Hematopoietic multipotent progenitor cell treated with erythropoietin and hydrocortisone succinate and interleukin-3 and kit ligand, for 15 days (in vitro differentiated cells): ENCODE measurements at places on chromosomes 7 and 10.

DNA sequence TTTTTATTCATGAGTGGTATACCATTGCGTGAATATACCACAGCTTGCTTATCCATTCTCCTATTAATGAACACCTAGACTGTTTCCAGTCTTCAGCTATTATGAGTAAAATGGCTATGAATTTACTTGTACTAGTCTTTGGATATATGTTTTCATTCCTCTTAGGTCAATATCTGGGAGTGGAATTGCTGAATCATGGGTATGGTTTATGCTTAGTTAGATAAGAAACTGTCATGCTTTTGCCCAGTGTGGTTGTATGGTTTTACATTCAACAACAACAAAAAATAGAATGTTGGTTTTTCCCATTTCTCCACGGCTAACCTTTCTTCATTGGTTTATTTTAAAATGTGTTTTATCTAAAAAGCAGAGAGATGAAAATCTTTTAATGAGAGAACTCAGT, 308.3 kb downstream of the PHF14 start:
- DNase-seq: peak; percentile 67

- no peak for DNase-seq
These were observed 179.2 kb upstream of the BET1 start for GRCh38 chr7:94183289-94183749.

- DNase-seq: no peak
These were observed 87.4 kb downstream of the BUB3 start for GRCh38 chr10:123241391-123242141.

- no peak for DNase-seq
These were observed 490.9 kb downstream of the REEP3 start for GRCh38 chr10:64011912-64012714.

GRCh38 chr10:110278562-110279406, 25.9 kb downstream of the SMNDC1 start:
- DNase-seq: no peak

DNA sequence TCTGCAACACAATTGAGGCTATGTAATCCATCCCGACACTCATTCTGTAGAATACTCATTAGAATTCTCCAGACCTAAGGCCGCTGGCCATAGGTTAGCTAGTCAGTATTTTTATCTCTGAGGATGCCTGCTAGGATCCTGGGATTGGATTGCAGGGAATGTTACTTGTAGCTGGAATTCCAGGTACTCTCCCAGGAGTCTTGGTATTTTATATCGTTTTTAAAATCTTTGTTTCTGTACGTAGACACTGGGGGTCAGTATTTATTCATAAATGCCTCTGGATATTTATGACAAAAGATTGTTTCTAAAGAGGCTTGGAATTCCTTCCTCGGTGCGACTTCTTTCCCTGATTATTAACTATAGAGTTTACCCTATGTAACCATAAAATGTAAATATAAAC, 40.1 kb downstream of the BPGM start:
- no peak for DNase-seq

- DNase-seq: no peak
These were observed 3.3 kb upstream of the C10orf105 start for GRCh38 chr10:71722849-71723248.

DNA sequence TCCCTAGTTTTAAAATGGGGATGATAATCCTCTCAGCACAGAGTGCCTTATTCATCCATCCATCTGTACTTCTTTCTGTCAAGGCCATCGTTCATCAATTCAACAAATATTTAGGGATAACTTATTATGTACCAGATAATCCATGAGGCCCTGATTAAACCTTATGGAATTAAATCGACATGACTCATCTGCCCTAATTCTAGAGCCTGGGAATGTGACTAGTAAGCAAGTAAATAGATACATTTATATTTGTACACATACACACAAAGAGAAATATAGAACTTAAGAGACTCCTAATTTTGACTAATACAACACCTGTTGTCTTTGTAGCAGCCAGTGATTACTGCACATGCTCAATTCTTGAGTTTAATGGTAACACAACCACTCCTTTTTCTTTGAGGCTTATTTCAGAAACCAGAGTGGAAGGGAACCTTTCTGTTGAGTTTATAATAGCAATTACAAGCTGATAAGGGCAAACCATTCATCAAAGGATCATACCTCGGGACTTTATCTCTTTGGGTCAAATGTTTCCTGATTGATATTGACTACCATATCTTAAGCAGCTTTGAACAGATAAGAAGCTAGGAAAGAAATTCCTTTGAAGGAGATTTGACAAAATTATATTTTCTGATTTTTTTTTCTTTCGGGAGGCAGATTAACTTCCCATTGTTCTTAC, 122.7 kb downstream of the ARID5B start:
- no peak for DNase-seq

DNA sequence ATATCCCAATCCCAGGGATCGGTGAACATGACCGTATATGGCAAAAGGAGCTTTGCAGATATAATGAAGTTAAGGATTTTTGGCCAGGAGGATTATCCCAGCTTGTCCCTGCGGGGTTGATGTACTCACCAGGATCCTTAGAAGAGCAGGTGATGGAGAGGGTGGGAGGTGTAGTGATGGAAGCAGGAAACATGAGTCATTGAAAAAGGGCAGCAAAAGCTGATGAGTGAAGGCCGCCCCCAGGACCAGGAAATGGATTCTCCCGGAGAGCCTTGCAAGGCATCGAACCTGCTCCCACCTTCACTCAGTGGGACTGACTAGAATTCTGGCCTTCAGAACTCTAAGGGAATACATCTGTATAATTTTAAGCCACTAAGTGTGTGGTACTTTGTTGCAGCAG, 5.2 kb upstream of the NUPR2 start:
- no peak for DNase-seq
